Fibroblast of skin of back (primary cell): ENCODE measurements at places on chromosomes 3 and 15.
A peak's percentile ranks its signal among the peaks of the same experiment; 100 is the strongest.

DNA sequence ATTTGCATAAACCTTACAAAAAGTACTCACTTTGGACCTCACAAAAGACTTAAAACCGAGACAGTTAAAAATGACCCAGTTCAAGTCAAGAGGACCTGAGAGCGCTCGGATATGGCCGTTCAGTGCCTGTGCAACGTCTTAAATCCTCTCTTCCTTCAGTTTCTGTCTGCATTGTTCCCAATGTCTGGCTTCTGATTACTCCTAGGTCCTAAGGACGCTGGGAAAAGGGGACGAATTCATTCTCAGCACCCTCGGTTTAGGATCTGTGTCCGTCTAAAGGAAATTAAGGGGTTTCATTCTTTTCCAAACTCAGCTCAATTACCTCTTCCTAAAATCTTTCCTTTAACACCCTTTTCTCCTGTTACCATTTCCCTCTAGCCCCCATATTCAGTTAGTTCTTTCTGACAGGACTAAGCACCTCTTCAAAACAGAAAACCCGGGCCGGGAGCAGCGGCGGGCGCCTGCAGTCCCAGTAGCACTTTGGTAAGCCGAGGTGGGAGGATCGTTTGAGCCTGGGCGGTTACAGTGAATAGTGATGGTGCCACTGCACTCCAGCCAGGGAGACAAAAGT lies 970 bp downstream of the DPPA4 start:
- DNase-seq: peak; percentile 27

DNA sequence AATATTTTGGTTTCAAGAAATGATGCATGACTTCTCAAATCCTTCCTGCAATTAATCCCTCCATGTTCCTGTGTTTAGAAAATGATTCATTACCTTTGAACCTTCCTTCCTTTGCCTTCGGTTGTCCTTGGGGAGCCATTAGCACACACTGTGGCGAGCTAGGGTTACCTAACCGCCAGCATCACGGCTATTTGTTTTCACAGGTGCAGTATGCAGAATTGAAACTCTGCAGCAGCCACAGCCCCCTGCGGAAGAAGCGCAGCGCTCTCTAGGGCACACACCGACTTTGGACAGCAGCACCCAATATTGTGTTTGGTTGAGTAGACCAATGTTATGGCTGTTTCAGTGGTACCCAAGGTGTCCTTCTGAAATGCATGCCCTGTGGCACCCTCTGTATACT lies 247.4 kb downstream of the MCTP2 start:
- no peak for DNase-seq

DNA sequence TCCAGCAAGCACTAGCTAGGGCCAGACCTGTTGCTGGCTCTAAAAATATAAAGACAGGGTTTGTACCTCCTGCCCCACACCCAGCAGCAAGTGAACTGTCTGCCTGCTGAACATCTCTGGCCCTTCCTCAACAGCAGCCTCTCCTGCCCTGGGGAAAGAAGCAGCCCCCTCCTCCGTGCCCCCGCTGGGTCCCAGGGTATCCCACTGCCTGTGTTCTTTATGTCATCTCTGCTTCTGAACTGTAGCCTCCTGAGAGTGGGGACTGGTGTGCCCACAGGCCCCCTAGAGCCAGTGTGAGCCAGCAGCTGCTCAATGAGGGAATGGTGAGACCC lies 54.5 kb downstream of the ACAD9 start:
- no peak for DNase-seq

GRCh38 chr3:147410526-147411237 lies 1.5 kb downstream of the ZIC1 start:
- DNase-seq: peak; percentile 79

GRCh38 chr3:19046440-19046839 lies 101.9 kb upstream of the KCNH8 start:
- DNase-seq: no peak

DNA sequence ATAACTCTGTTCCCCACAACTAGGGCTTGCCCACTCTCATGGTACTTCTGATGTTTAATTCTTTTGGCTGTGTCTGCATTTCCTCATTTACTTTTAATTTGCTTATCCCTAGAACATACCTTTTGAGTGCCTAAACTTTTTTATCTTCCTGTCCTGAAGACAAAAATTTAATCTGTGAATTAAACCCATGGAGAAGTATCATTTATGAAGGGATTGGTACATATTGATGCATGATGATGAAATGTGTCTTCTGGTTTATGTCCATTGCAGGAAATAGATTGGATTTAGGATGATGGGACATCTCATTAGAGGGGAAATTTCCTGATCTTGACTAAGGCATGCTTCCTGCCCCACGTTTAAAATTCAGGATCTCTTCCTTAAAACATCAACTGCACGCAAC lies 109.5 kb downstream of the PGPEP1L start:
- no peak for DNase-seq

GRCh38 chr15:82831894-82832600 lies 22.6 kb downstream of the WHAMM start:
- no peak for DNase-seq

GRCh38 chr15:77027697-77028450 lies 32.9 kb downstream of the PSTPIP1 start:
- no peak for DNase-seq

DNA sequence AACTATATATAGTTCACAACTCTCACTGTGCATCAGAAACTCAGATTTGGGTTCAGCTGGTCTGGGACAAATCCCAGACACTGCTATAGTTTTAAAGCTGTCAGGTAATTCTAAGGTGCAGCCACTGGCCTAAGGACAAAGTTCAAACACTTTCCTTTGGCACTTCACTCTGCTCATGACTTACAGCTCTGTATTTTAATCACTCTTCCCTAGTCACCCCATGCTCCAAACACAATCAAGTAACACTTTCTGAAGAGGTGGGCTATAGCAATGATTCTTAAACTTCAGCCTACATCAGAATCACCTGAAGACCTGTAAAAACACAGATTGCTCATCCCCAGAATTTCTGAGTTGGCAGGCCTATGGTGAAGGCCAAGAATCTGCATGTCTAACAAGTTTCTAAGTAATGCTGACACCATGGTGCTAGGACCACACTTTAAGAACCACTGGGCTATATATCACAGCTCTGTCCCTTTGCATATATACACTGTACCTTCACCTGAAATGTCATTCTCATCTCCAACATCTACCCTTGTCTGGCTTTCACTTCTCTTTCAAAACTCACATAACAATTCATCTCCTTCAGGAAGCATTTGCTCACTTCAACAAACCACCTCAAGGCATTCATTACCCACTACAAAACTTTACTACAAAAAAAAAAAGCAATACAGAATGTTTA lies 21.4 kb downstream of the STAG1 start:
- no peak for DNase-seq

DNA sequence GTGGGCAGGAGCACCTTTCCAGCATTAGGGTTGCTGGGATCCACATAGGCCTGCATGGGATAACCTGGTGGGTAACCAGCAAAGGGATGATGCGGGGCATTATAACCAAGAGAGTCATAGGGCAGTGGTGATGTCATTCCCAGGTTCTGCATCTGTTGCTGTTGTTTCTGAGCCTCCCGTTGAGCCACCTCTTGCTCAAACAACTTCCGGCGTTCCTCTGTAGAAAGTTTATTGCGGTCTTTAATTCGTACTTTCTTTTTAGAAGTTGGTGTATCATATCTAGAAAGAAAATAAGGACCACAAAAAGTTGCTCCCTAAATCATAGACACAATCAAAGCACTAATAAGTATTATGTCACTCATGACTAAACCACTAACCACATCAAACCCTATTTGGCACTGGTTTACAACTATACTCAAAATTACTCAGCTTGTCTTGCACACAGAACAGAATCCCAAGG lies 77.8 kb downstream of the NBEAL2 start:
- DNase-seq: no peak

- no peak for DNase-seq
These were observed 325.5 kb downstream of the RBMS3 start for GRCh38 chr3:29606416-29606815.

DNA sequence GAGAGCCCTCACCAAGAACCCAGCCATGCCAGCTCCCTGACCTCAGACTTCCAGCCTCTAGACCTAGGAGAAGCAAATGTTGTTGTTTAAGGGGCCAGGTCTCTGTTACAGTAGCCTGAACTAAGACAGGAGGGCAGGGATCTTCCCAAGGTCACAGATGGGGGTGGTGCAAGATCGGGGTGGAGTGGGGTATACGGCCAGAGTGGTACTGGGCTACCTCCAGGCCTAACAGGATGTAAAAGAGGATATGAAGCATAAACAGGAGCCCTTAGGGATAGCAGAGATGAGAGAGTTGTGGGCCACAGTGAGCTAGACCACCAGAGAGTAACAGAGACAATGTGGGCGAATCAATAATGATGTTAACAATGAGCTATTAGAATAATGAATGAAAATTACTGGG lies 82.9 kb downstream of the TOP2B start:
- DNase-seq: no peak

GRCh38 chr15:37682304-37682703 lies 252.1 kb upstream of the TMCO5A start:
- DNase-seq: peak; percentile 12

- DNase-seq: no peak
These were observed 28.0 kb downstream of the ACAA1 start for GRCh38 chr3:38108649-38109579.
